ENCODE measurements at places on chromosomes 7 and 10.

DNA sequence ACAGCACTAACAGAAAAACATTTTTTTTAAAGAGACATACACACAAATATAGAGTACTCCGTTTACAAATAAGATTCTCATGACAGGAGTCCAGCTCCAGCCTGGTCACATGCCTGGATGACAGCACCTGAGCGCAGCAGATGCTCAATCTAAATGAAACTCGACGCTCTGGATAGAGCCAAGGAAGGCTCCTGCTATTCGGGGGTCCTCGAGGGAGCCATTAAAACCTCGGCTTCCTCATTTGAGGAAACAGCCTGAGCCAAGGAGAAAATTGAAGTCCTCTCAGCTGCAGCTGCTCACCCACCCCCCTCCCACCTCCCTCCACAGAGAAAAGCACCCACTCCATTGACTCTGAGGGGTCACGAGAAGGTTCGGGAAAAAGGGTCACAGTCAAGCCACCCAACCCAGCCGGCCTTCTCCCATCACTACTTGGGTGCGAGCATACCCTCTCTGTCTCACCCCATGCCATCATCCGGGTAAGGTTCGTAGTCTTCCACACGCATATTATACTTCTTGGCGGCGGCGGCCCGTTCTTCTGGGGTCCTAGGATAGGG lies 673 bp downstream of the NDUFB8 start:
- DNase-seq, result no peak

GRCh38 chr10:49668684-49669083 lies 10.8 kb upstream of the C10orf53 start:
- DNase-seq, result no peak

DNA sequence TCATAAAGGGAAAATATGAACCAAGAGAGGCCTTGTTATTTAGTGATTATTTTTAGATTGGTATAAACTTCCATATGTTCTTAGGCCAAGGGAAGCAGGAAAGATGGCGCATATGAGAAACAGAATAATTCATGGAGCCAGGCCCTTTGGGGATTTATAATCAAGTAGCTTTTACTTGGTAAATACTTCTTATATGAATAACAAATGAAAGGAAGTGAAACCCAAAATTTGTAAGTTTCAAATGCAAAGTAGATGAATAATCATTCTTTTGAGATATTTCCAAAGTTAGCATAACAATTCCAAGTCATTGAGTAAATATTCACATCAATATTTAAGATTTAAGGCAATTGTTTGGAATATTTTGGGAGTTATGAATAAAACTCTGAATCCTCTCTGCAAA lies 13.9 kb upstream of the OPTN start:
- no peak for DNase-seq

DNA sequence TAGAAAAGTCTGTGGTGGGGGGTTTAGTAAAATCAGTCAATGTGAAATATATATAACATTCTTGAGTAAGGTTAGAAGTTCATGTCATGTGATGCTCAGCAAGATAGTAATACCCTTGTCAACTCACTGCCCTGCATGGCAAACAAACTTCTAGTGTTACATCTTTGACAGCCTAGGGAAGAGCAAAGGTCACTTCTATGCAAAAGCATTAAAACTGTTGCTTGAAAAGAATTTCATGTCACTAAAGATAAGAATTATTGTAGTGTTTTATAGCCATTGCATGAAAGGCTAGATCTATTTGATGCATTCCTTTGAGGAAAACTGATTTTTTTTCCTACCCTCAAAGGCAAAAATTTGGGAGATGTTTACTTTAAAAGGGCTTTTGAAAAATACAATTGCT lies 176.0 kb downstream of the SKAP2 start:
- DNase-seq, result no peak

Measured in COR-L47 (cell line).